Right ventricle myocardium superior (tissue), 1 donor: ENCODE measurements at places on chromosomes 3 and 15. TPM values are rescaled to one million over a fixed set of nuclear protein-coding genes. Genes with fewer than 3 reads are reported as not detected.

- no peak for DNase-seq
Measured at GRCh38 chr3:126832933-126833332, 128.9 kb downstream of the CHCHD6 start.

GRCh38 chr3:66038726-66039589 is at the start of gene MAGI1:
Gene MAGI1, minus strand, starts transcription at chr3:66038918. Its CDS starts 610 bp downstream, at chr3:66038308.
- peak; percentile 91 for DNase-seq

DNA sequence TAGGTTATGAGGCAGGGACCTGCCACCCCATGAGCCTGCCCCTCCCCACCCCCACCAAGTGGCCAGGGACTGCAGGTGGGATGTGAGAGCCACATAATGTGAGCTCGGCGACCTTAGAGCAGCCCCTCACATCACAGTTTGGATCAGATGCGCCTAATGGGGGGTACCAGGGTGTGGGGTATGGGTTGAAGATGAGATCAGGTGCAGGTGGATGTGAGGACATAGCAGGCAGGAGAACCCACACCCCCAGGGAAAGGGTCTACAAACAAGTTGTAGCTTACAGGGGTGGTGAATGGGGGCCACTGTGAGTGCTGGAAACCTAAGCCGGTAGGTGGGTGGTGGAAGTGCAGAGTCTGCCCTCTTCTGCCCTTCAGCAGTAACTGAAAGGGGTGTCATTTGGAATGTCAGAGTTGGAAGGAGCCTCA is 94.0 kb downstream of the CORO2B start:
- DNase-seq, result no peak

DNA sequence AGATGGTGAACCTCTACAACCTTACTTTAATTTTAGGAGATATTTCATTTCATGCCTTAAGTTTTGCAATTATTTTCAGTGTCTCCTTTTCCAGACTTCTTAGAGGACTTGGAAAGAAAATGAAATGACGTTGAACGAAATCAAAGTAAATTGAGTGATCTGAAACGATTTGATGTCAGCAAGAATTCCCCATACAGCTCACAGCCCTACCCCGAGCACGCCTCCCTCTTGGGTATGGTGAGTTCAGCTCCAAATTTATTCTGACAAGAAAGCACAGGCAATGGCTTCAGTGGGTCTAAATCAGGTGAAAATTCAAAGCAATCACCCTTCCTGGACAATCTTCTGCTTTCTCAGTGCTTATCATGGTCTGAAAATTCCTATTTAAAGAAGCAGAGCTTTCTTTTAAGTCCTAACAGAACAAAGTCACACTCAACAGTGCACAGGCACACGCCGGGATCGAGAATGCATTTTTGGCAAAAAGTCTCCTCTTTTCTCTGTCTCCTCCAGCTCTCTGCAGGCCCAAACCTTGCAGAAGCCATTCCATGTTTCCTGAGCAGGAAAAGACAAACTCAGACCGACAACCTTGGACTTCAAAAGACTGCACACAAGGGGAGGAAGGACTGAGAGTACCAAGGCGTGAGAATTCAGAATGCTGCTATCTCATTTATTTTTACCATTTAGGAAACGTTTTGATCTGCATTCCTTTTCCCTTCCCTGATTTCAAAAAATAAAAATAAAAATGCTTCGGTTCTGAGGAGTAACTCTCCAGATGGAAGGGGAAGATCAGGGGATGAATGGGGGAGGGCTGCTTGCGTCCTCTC is 72.0 kb downstream of the CCNL1 start:
- DNase-seq, result no peak

- no peak for DNase-seq
Measured at GRCh38 chr3:118144919-118145318, 889.7 kb downstream of the IGSF11 start.

C3orf70 gene
- 1.5 TPM for total RNA-seq

DNA sequence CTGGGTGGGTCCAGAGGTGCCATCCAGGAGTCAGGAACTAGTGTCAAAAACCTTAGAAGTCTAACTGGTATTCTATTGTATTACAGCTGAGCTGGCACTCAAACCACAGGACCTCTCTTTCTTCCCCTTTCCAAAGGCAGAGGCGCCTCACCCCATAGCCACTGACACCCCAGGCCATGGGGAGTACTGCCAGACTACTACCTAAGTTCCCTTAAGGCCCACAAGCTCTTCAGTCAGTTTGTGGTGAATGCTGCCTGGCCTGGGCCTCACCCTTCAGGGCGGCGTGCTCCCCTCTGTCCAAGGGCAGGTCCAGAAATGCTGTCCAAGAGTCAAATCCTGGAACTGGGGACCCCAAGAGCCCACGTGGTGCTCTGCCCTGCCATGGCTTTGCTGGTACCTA is 43.0 kb upstream of the FGF7 start:
- no peak for DNase-seq

DNA sequence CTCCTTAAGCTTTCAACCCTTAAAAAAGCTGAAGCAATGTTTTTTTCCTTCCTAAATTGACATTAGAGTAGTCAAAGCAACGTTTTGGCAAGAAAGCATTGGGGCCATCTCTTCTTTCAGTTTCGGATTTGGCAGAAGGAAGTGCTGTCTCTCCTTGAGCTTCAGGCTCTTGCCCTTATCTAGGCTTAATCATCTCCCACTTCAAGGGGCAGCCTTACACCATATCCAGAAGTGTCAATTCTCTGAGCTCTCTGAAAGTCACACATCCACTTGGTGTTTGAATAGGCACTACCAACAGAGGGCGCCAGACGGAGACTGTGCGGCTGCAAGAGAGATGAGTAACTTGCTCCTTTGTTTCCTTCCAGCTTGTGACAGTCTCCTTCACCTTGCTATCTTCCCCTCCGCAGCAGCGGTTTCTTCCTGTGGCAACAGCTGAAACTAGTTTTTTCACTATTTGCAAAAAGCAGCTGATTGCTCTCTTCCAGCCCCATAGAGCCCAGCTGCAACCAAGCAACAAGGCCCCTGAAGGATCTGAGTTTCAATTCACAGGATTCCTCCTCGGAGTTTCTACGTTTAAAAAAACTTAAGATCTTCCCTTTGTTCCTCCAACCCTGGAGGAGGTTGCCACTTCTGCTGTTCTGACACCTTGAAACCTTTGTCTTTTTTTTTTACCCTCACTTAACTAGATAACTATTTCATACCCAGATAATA is 147.0 kb upstream of the SLCO3A1 start:
- DNase-seq, result peak; percentile 72

- no peak for DNase-seq
Measured at GRCh38 chr3:4926892-4927291, 52.3 kb upstream of the BHLHE40 start.

GRCh38 chr3:117488983-117489382 is 779.4 kb downstream of the TUSC7 start:
- no peak for DNase-seq

DNA sequence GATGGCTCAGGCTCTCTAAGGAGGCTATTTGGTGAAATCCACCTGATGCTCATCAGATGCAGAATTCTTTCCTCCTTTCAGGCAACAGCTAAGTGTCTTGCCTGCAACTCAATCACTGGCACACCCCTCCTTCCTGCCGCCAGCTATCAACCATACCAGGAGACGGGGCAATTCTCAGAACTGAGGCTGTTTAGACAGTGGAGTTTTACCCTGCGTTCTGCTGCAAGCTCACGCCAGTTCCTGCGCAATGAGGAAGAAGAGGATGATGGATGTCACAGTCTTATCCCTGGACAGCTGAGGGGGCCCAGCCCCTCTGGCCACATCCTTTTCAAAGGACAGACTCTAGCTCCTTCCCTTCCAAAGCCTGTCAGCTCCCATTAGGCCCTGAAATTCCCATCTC is 7.0 kb upstream of the MANF start:
- no peak for DNase-seq
